ENCODE measurements at places on chromosomes 5 and 9.

DNA sequence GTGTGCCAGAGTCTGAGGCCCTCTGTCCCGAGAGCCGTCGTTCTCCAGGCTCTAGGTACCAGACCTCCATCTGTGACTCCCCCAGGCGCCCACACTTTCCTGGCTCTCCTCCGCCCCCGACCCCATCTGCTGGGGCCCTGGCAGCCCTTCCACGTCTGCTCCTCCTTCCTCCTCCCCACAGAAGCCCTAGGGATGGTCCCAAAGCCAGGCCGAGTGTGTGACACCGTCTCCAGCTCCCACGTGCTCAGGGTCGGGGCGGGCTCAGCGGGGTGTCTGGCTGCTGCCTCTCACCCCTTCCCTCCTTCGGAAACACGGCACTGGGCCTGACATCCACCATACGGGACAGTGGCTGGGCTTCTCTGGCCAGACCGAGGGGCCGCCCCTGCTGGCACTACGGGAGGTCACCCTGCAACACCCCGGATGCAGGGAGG lies 20.5 kb upstream of the SLC6A19 start:
- no peak for DNase-seq

- no peak for DNase-seq
These were observed 162.4 kb downstream of the CHSY3 start for GRCh38 chr5:130066644-130067043.

- no peak for DNase-seq
These were observed 88.7 kb downstream of the PRKACG start for GRCh38 chr9:68925175-68925574.

- DNase-seq: no peak
These were observed 214.5 kb downstream of the CAAP1 start for GRCh38 chr9:26677965-26678706.

- DNase-seq: no peak
These were observed 82.6 kb upstream of the SV2C start for GRCh38 chr5:76000582-76000981.

DNA sequence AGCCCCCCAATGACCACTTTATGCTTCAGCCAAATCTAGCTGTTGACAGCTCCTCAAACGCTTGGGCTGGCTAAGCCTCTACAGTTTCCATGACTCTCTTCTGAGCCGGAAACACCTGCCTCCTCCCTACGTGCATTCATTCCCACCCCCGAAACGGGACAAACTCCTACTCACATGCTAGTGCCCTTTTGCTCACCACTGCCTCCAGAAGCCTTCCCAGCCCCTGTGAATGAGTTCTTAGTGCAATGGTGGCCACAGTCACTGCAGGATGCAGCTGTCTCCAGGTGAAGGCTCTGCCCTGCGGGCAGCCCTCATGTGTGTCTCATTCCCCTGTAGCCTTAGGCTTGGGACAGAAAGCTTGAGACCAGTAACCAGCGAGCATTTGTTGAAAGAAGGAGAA lies 68.8 kb upstream of the DAB2IP start:
- DNase-seq: no peak

DNA sequence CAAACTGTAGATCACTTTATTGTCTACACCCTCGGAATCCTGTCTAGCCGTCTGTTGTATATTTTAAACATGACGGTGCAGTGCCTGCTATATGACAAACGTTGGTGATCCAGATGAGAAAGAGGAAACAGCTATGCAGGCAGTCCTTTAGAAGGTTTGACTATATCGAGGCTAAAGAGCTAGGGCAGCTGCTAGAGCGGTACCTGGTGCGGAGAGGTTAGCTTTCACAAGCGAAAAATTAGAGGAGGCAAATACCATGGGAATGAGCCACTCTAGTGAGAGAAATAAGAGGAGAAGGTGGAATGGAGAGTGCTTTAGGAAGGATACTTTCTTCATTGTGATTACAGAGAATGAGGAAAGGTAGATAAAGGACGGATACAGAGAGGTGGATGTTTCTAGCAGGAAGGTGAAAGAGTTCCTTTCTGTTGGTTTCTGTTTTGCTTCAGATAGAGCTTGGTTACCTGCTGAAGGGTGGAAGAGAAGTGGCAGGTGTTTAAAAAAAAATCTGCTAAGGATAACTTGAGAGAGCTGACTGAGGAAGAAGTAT lies 959 bp upstream of the FBXL17 start:
- peak; percentile 45 for DNase-seq

DNA sequence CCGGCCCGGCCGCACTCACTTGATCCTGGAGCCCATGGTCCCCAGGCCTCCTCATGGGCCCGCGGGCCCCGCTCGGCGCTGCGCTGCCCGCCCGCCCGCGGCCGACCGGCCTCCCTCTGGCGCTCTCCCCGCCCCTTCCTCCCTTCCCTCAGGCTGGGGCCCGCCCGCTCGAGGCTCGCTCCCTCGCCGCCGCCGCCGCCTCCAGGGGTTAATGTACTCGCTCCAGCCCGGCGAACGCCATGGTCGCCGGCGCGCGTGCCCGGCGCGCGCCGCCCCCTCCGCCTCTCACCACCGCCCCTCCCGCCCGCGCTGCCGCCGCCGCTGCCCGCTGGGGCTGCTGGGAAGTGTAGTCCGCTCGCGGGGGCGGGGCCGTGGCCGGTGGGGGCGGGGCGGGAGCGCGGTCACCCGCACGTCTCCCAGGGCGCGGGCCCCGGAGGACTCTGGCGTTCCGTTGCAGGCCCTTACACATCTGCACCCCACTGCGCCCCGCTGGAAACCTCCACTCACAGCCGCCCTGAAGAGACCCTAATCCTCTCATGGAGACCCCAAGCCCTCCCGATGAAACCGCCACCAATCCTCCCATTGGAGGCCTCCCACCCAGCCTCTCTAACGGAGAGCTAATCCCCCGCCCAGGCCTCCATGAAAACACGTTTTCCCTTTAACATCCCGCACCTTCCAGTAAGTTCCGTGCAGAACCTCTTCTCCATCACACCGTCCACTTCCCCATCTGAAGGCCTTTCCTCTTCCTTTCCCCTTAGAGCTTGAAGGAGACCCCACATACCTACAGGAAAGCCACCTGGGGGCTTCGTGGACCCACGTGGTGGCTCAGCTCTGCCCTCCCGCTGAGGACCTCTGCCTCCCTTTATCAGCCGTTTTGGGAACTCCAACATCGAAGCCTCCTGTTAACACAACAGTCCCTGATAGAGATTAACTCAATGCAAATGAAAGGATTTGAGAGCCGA lies at the start of gene DENND1A:
TSS of gene DENND1A (minus strand) at position 257 of the 962 bp plus-strand sequence. CDS start at position 36, 221 bp downstream.
- DNase-seq: peak; percentile 98

- DNase-seq: no peak
These were observed 26.4 kb upstream of the NOTCH1 start for GRCh38 chr9:136572003-136572827.

DNA sequence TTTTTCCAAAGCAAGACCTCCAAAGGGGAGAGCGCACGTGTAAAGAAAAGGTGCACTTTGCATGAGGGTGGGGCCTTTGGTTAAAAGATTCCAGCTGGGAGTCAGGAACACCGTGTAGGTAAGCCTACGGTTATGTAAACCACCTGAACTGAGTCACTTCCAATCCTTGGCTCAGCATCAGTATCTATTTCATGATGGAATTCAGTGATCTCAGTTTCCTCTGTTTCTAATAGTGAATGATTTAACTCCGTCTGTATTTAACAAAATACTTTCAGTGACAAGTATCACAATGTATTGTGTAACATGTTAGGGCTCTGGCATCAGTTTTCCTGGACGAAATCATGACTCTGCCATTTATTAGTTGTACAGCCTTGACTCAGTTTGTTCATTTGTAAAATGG lies 1.3 kb upstream of the SVEP1 start:
- DNase-seq: peak; percentile 82

GRCh38 chr9:130857864-130858738 lies 23.0 kb downstream of the ABL1 start:
- DNase-seq: no peak

GRCh38 chr9:101977614-101978210 lies 239.3 kb upstream of the GRIN3A start:
- DNase-seq: peak; percentile 20

DNA sequence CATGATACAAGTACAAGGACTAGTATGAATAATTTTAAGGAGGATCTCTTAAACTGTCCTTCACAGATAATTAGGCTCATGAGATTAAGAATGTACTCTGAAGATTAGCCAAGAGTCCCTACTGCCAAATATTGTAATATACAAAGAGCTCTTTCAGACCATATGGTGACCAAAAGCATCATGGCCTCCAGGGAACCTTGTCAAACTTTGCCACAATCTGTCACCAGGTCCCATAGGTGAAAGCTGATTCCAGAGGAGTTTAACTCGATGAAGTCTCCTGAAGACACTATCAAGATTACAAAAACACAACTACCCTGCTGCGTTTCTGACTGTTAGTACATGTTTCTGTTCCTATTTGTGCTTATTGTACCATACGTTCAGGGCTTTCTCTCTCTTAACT lies 395.4 kb upstream of the ITGA1 start:
- DNase-seq: no peak

- DNase-seq: no peak
These were observed 232.9 kb downstream of the TRPM3 start for GRCh38 chr9:70888471-70888870.

GRCh38 chr9:76521244-76521681 lies 62.3 kb downstream of the GCNT1 start:
- peak; percentile 51 for DNase-seq

GRCh38 chr5:112649882-112650281 lies 87.8 kb upstream of the APC start:
- peak; percentile 80 for DNase-seq

DNA sequence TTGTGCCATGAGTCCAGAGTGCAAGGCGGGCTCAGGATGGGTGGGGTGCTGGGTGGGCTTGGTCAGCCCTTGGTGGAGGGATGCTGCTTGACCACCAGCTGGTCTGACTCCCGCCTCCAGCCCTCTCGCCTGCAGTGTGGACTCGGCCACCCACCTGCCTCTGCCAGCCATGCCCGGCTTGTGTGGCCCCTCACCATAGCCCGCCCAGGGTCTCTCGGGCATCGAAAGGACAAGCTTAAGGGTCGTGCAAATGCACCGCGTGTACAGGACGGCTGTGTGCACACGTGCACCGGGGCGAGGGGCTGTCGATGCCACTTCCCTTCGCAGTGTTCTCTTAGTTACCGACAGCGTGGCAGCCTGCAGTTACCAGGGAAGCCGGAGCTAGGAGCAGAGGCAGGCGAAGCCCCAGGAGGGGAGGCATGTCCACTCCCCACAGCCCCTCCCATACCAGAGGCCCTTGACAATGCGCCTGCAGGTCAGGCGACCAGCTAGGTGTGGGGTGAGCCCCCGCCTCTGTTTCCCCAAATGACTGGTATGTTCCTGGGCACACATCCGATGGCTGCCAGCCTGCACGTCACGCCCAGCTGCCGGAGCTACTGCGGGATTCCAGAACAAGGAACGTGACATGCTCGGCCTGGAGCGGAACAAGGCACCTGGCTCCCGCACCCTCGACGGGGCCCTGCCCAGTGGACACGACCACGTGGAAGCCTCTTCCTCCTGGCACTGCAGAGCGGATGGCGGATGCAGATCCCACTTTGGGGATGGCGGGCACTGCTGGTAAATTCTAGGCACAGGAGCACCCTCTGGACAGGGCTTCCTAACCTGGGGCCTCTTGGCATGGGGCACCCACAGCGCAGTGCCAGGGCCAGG lies 7.8 kb downstream of the LCN9 start:
- no peak for DNase-seq

DNA sequence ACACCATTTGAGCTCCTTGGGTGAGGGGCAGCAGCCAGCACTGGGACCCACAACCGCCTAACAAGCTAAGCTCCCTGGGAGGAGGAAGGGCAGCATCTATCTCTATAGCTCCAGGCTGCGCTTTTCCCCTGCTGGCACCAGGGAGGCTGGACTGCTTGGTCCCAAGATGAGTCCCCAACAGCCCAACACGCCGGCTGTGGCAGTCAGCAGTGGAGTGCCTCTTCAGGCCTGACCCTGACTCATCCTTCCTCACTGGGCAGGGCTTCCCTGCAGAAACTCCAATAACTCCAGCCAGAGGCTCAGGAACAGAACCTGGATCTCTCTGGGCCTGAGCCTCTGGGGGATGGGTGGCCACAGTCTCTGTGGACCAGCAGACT lies 113.7 kb upstream of the ADAMTS16 start:
- DNase-seq: no peak

- DNase-seq: no peak
These were observed 428.6 kb downstream of the PSAT1 start for GRCh38 chr9:78725503-78725902.

DNA sequence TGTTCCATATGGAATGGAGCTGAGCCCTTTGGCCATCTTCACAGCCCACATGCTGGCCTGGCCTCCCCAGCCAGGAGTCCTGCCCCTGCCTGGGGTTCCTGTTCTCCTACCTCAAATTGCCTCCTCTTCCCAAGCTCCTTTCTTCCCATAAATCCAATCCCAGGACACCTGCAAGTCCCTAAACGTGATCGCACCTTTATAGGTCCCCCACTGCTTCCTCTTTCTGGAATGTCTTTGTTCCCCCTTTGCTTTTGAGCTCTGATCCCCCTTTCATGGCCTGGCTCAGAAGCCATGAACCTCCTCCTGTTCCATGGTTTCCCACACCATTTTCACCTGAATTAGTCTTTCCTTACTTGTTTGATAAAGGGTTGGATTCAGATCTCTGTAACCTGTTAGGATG lies 68.5 kb downstream of the TRPC7 start:
- no peak for DNase-seq

DNA sequence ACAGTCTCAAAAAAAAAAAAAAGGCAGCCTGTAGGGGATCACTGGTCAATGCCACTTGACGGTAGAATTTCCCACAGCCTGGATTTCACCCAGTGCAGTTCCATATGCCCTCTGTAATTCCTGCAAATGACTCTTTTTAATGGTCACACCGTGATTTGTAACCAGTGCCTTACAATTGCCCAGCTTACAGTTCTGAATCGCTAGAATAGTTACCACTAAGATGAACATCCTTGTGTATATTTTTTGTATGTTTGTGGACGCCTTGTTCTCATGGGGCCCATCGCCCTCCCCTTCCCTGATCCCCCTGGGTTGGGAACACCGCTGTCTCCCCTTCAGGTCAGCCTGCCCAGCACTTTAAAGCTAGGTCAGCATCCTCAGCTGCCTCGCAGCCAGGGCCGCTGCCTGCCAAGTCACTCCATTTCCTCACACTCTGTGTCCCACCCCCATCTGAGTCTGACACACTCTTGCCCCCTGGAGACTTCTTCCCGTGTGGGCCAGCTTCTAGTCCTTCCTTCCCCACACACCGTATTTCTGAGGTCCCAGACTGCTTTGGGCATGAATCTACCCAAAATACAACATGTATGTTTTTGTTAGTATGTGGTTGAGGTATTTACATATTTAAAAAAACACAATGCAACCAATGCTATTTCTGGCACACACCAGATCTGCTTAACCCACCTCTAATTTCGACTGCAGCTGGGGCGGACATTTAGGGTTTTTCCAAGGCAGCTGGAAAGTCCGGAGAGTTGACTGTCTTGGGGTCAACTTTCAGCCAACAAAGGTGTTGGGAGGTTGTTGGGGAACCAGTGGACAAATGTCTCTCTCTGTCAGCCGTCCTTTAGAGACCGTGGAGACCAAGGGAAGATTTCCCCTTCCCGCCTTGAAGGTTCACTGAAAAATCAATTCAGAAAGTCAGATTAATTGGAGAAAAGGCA lies 120.5 kb upstream of the NEK6 start:
- no peak for DNase-seq

GRCh38 chr9:13860946-13861640 lies 452.8 kb downstream of the NFIB start:
- no peak for DNase-seq

- no peak for DNase-seq
These were observed 125.2 kb downstream of the WDR41 start for GRCh38 chr5:77366717-77367500.

GRCh38 chr5:9302218-9302617 lies 243.7 kb downstream of the SEMA5A start:
- DNase-seq: no peak

- DNase-seq: no peak
These were observed 89.0 kb downstream of the DRD1 start for GRCh38 chr5:175354964-175355363.

Measured in RWPE1 (cell line).